Activated CD4-positive, CD25-positive, alpha-beta regulatory T cell treated with anti-CD3 and anti-CD28 coated beads, Interleukin-2, amount 50 U/mL, for 72 hours (primary cell): ENCODE measurements at places on chromosomes 2 and 18.

DNA sequence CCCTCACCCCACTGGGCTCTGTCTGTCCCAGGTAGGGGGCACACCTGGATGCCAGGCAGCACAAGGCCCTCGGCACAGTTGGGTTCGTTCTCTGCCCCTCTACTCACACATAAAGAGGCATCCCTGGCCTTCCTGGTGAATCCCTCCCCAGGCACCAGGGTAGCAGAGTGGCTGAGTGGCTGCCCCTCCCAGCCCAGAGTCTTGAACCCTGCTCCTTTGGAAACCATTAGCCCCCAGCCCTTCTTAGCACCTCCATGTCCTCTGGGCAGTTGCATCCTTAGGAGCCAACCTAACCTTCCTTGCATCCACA, 2.0 kb downstream of the GPC1 start:
- peak; percentile 25 for DNase-seq

DNA sequence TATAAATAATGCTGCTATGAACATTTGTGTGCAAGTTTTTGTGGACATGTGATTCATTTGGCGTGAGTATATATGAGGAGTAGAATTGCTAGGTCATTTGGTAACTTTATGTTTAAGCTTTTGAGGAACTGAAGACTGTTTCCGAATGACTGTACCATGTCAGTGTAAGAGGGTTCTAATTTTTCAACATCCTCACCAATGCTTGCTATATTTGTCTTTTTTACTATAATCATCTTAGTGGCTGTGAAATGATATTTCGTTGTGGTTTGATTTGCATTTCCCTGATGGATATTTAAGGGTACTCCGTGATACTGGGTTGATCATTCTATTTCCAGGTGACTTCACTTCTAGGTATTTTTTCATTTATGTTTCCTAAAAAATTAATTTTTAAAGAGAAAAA, 241.1 kb downstream of the BCL2 start:
- DNase-seq, result no peak

GRCh38 chr2:175366815-175367214, 185.3 kb upstream of the ATP5MC3 start:
- DNase-seq, result no peak

- DNase-seq, result no peak
Measured at GRCh38 chr2:200677721-200678532, 92.1 kb downstream of the AOX1 start.

GRCh38 chr2:197577446-197577845, 61.6 kb downstream of the MOB4 start:
- DNase-seq, result no peak

- DNase-seq, result no peak
Measured at GRCh38 chr2:46135958-46136357, 161.2 kb upstream of the EPAS1 start.

GRCh38 chr2:234075518-234075915, 25.0 kb downstream of the SPP2 start:
- DNase-seq, result no peak

- no peak for DNase-seq
Measured at GRCh38 chr2:58304843-58305242, 63.7 kb upstream of the FANCL start.

- DNase-seq, result no peak
Measured at GRCh38 chr2:149184991-149185390, 145.4 kb upstream of the LYPD6 start.

DNA sequence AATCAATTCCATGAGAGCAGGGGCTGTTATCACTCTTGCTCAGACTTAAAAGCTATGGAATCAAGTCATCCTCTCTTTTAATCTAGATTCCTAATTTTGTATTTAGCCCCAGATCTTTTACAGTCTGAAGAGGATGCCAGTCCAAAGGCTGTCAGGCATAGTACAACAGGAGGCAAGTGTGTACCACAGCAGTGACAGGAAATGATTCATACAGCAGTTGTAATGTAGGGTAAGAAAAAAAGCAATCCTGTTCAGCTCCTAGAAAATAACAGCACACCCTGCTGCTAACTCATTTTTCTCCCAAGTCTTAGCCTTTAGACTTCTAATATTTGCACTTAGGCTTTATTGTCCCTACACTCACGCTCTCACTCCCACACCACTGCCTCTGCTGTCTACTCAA, 127.8 kb upstream of the SYT4 start:
- no peak for DNase-seq

DNA sequence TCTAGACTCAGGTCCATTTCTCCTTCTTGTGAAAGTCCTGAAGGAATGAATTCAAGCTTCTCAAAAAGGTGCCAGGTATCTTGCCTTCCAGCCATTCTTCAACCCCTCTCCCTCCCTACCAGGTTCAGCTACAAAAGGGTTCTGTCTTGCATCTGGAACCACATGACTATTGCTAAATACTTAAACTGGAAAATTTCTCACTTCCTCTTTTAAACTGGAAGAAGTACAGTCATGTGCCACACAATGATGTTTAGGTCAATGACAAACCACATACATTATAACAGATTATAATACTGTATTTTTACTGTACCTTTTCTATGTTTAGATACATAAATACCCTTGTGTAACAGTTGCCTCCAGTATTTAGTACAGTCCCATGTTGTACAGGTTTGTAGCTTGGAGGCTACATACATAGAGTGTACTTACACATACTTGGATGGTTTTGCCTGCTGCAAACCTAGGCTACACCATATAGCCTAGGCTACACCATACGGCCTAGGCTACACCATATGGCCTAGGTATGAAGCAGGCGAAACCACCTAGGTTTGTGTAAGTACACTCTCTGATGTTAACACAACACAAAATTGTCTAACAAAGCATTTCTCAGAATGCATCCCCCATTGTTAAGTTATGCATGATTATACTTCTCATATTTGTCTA, 142.0 kb upstream of the DNMT3A start:
- no peak for DNase-seq

DNA sequence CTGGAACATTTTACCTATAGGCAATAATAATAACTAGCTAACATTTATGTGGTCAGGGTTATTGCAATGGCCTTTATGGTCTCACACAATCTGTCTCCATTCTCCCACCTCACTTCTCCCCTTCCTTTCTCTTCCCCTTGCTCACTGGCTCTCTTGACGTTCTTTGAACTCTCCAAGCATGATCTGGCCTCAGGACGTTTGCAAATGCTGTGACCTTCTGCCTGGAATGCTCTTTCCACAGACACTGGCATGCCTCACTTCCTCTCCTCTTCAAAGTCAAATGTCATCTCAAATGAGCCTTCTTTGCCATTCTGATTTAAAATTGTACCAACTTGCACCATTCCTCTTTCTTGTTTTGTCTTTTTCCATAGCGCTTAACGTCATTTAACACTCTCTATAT, 25.3 kb upstream of the GCG start:
- DNase-seq, result no peak

GRCh38 chr18:62201870-62202269, 14.8 kb downstream of the RELCH start:
- DNase-seq, result no peak

GRCh38 chr18:9048808-9049494, 53.5 kb upstream of the NDUFV2 start:
- DNase-seq, result no peak

DNA sequence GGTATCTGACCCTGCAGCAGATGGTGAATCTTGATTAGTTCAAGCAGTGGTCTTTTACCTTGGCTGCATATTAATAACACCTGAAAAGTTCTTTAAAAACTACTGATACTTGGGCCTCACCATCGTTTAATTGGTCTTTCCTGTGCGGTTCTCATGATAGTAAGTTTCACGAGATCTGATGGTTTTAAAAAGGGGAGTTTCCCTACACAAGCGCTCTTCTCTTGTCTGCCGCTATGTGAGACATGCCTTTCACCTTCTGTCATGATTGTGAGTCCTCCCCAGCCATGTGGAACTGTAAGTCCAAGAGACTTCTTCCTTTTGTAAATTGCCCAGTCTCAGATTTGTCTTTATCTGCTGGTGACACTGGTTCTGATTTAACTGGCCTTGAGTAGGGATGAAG, 102.3 kb downstream of the LYPD1 start:
- no peak for DNase-seq

DNA sequence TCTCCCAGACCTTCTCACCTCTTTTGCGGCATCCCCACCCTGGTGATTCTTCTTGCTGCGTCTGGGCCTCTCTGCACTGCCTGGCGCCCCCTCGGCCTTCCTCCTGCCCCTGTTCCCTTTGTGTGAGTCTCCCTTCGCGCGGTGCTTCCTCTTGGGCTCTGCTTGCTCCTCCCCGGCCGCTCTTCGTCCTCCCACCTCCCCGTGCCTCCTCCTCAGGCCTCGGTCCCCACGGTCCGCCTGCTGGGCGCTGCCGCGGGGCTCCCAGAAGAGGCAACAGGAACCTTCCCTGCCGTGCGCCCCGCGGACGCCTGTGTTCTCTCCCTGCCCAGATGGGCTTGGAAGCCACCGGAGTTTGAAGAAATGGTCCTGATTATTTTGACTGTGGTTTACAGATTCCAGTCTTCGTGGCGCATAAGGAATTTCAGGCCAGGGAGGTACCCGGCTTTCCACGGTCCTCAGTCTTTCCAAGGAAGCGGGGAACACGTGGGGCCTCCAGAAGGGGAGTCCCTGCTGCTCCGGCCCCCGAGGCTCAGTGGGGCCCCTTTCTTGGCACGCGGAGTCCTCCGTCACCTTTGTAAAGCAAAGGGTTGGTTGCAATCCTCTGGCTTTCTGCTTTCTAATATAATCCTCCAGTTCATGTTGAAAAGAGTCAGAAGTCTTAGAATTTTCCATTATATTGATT, 13.1 kb downstream of the RNU2-63P start:
- no peak for DNase-seq

GRCh38 chr2:223786943-223787342, 50.4 kb downstream of the AP1S3 start:
- DNase-seq, result no peak

GRCh38 chr2:174004905-174005605, 39.9 kb upstream of the SP3 start:
- DNase-seq, result no peak

DNA sequence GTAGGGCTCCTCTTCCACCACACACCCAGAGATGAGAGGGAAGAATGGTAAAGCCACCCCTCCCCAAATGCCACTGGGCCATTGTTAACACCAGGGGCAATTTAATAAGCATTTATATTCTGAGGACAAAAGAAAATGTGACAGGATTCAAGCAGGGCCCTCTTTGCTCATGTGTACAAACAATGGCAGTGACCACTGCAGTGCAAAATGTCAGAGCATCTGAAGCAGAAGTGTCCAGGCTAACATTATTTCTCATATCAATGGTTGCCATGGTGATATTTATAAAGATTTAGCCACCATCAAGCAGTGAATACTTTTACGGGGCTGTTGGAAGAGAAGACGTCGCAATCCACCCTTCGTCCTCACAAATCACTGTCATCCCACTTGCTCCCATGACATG, 10.8 kb upstream of the EPB41L3 start:
- no peak for DNase-seq

DNA sequence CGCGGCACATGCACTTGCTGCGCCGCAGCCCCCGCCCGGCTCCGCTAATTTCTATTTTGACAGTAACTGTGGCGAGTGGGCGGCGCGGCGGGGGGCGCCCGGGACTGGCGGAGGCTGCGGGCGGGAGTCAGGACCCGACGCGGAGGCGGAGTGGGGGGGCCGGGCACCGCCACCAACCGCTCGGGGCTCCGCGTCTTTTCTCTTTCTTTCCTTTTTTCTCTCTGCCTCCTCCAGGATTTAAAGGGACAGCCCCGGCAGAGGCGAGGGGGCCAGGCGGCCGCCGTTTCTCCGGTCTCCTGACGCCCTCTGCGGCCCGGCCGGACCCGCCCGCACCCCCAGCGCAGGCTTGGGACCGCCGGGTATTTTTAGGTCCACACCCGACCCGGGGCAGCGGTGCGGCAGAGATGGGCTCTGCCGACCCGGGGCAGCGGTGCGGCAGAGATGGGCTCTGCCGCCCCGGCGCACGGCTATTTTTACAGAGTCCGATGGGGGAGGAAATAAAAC, 460 bp upstream of the ZBTB7C start:
- DNase-seq, result no peak

DNA sequence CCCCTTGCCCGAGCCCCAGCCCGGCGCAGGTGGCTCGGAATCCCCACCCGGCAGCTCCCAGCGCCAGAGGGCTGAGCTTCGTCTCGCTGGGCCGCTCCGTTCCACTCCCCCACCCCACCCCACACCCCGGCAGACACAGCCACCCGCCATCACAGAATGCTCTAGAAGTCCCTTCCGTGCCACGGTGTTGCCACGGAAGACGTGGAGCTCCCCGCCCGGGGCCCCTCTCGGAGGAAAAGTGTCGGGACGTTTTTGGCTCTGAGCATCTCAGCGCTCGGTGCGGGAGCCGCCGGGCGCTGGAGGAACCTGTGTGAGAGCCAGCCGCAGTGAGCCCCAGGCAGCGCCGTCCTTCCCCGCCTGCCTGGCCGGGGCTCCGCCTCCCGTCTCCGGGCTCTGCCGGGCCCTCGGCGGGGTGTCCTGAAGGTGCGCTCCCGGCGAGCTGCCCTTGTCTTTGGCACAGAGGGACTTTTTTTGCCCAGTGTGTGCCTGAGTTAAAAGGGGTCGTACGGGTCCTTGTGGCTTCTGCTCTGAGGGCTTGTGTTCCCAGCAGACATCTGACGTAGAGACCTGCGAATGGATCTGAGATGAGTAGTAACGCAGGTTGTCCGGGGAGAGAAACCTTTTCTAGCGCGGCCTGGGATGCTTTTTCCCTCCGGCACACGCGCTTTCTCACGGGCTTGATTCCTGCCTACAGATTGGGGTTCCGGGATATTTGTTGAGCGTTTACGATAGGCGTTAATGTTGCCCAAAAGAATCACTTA, 1.8 kb downstream of the ZCCHC2 start:
- no peak for DNase-seq

DNA sequence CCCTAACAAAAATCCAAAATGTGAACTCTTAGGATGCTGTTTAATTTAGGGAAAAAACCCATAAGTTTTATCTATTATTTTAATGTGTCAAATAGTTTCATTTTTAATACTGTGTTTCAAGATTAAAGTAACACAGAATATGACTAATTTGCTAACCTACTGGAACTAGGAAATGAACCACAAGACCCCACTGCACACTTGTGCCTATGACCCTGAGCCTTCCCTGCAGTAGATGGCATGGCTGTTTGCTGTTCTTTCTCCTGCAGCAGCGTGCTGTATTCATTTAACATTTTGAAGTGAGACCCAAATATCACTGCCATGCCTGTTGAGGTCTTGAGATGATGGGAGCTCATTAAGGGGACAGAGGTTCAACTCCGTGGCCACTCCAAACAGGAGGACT, 565.2 kb upstream of the NRP2 start:
- no peak for DNase-seq

DNA sequence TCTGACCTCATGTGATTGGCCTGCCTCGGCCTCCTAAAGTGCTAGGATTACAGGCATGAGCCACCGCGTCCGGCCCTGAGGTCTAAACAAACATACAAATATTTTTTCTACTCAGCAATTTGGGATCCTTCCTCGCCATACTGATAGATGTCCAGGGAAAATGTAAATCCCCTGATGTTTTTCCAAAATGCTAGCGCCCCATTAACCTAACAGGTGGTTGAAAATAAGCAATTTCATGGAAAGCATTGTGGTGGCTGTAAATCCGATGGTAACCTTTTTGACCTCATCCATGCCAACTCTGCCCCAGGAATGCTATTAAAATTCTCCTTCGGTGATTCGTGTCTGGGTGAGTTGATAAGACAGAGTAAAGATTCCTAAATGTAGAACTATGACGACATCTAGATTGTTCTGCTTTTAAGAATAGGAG, 19.3 kb downstream of the GEMIN6 start:
- no peak for DNase-seq

- DNase-seq, result no peak
Measured at GRCh38 chr18:23986600-23987359, 27.8 kb upstream of the TTC39C start.

- DNase-seq, result no peak
Measured at GRCh38 chr2:112644155-112644932, 1.4 kb upstream of the SLC20A1 start.
